ENCODE measurements at places on chromosomes 11 and 22. TPM values are rescaled to one million over a fixed set of nuclear protein-coding genes. Genes with fewer than 3 reads are reported as not detected.
A peak's percentile ranks its signal among the peaks of the same experiment; 100 is the strongest.

- no peak for DNase-seq
Measured at GRCh38 chr11:79939111-79939510, 498.3 kb upstream of the TENM4 start.

- peak; percentile 4 for DNase-seq
Measured at GRCh38 chr22:21449531-21450319, 17.5 kb upstream of the TMEM191C start.

- no peak for DNase-seq
Measured at GRCh38 chr11:122814401-122814800, 23.9 kb upstream of the CRTAM start.

DNA sequence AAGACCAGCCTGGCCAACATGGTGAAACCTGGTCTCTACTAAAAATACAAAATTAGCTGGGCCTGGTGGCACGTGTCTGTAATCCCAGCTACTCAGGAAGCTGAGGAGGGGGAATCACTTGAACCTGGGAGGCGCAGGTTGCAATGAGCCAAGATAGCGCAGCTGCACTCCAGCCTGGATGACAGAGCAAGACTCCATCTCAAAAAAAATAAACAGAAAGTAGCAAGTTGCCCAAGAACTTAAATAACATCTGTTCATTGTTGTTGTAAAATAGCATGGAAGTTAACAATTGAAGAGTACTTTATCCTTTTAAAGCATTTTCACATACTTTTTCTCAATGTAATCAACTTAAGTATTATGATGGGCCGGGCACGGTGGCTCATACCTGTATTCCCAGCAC, 5.7 kb downstream of the AMBRA1 start:
- DNase-seq, result no peak

- DNase-seq, result no peak
Measured at GRCh38 chr11:61777234-61778090, 14.9 kb downstream of the TMEM258 start.

GRCh38 chr22:30947816-30948454, 20.6 kb downstream of the MORC2 start:
- no peak for DNase-seq

SGSM1 gene
- not detected for total RNA-seq

ANO1 gene
- total RNA-seq, result 1.6 TPM

XNDC1N gene
- 6.5 TPM for total RNA-seq
